ENCODE measurements at places on chromosomes 11 and 22.

- no peak for DNase-seq
These were observed 64.4 kb downstream of the NAV2 start for GRCh38 chr11:19777039-19777376.

DNA sequence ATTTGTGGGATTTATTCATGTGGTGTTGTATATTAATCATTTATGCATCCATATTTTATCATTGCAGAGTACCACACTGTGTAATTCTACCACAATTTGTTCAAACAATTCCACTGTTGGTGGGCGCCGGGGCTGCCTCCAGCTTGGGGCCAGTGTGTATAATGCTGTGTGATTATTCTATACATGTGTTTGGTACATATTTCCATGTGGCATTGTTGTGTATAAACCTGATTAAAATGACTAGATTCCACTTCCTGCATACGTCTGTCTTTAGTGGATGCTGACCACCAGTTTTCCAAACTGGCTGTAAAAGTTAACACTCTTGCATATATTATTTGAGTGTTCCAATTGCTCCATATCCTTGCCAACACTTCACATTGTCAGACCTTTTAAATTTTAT, 1213.8 kb downstream of the TBC1D22A start:
- DNase-seq, result no peak

DNA sequence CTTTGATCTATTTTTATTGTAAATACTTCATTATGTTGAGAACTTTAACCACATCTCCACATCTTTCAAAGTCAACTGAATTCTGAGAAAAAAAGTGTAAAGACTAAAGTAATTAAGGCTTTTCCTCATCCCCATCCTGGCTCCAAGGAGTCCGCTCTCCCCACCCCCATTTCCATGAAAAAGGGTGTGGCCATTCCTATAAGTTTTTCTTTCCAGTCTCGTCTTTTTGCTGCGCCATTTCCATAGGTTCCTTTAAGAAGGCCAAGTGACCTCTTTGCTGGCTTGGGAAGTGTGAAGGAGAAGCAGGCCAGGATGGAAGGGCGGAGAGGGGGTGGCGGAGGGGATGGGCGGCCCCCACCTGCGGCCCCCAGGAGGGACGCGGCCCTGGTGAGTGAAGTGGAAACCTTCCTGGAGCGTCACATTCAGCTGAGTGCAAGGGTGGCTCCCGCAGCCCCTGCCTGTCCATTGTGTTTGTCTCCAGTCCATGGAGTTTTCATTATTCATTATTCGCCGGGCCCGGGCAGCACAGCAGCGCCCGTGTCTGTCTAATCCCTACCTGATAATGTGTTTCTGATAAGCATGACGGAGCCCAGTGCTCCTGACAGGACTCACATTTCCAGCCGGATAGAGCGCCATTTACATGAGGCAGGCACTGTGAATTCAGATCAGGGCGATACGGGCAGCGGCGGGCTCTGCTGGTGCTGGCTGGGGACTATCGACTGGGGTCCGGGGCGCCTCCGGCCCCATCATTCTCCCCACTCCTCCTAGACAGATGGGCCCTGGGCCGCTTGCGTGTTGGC, 739.8 kb downstream of the OPCML start:
- no peak for DNase-seq

GRCh38 chr11:37076866-37077265, 478.8 kb upstream of the RAG2 start:
- DNase-seq, result no peak

GRCh38 chr11:128398517-128399250, 188.7 kb downstream of the ETS1 start:
- DNase-seq, result no peak

All from naive thymus-derived CD8-positive, alpha-beta T cell (primary cell).